Cerebellum (tissue), 4 donors: ENCODE measurements at places on chromosomes 6 and 20. TPM values are rescaled to one million over a fixed set of nuclear protein-coding genes. Genes with fewer than 3 reads are reported as not detected.

DNA sequence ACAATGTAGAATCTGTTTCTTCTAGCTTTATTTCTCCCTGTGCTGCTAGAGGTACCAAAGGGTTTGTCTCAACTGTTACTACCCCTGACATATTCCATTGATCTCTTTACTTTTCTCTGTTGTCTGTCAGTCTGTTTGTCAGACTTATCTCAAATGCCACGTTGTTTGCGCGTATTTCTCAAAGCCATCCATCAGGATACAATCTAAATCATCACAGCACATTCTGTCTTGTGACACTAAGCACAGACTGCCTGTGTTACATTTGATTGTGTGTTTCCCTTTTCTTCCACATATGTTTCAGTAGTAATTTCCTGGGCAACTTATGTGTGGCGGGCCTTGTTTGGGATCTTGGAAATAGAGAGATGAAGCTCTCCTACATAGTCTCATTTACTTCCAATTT lies 30.2 kb upstream of the SERINC3 start:
- no peak for DNase-seq

DNA sequence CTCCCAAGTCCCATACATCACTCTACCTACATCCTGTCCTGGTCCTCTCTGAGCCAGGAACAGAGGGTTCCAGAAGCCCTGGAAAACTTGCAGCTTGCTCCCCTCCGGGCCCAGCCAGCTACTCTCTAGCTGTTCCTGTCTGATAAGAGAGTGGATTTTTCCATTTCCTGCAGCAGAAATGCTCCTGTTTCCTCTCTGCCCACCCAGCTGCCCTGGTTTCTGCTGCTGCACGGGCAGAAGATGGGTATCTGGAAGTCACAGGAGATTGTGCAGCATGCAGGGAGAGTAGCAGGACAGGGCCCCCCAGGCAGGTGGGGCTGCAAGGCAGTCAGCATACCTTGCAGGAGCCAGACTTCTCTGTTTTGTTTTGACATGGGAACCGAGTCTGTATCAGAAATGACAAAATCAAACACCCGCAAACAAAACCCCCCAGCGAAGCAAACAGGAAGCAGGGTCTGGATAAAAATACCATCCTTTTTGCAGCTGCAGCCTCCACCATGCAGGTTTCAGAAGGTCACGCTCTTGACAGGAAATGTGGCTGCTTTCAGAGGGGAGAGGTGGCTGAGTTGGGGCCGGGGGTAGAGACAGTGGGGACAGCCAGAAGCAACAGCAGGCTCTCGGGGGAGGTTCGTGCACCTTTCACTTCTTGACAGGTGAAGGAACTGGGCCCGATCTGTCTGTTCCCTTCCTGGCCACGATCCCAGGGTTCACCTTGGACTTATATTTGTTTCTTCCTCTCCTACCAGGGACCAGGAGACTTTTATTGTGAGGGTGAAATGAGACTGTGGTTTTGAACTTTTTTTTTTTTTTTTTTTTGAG lies 50.8 kb upstream of the FAM83D start:
- no peak for DNase-seq

DNA sequence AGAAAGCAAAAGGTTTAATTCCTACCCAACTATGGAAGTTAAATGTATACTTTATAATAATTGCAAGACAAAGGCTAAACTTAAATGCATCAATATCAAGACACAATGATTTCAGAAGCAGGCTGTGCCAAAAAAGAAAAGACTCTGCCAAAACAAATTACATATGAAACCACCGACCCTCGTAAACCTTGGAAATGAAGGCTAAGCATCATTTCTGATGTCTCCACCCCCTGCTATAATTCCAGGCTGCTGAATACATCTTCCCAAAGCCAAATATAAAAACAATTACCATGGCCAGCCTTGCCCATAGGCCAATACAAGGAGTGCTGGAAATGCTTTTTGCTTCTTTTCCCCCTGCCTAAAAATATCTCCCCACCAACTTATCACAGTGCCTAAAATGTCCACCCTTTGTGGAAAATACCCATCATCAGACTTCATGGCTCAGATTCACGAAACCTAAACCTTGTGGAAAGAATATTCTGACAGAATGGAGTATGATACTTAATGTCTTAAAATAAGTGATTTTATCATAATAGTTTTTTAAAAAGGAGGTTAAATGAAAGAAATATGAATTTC lies 37.4 kb downstream of the RCAN2 start:
- DNase-seq = no peak

DNA sequence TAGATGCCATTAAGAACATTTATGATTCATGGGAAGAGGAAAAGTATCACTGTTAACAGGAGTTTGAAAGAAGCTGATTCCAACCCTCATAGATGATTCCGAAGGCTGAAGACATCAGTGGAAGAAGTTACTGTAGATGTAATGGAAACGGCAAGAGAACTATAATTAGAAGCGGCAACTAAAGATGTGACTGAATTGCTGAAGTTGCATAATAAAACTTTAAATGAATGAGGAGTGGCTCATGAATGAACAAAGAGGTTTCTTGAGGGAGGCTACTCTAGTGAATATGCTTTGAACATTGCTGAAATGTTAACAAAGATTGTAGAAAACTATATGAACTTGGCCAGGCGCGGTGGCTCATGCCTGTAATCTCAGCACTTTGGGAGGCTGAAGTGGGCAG lies 84.1 kb downstream of the PHIP start:
- no peak for DNase-seq

DNA sequence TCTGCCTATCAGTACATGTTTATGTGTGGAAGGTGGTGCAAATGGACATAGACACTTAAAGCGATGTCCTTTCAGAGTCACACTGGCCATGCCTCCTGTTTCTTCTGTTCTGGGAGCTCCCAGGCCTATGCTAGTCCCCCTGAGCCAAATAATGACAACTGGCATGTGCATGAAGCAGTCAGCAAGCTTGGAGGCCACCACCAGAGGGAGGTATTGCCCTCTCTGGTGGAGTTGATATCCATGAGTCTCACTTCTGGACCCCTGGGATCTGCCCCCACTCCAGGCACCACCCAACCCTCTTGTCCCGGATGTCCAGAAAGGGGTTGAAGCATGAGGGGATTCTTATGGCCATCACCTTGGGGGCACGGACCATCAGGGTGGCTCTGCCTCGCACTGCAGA lies 172.2 kb downstream of the AIG1 start:
- DNase-seq = no peak

DNA sequence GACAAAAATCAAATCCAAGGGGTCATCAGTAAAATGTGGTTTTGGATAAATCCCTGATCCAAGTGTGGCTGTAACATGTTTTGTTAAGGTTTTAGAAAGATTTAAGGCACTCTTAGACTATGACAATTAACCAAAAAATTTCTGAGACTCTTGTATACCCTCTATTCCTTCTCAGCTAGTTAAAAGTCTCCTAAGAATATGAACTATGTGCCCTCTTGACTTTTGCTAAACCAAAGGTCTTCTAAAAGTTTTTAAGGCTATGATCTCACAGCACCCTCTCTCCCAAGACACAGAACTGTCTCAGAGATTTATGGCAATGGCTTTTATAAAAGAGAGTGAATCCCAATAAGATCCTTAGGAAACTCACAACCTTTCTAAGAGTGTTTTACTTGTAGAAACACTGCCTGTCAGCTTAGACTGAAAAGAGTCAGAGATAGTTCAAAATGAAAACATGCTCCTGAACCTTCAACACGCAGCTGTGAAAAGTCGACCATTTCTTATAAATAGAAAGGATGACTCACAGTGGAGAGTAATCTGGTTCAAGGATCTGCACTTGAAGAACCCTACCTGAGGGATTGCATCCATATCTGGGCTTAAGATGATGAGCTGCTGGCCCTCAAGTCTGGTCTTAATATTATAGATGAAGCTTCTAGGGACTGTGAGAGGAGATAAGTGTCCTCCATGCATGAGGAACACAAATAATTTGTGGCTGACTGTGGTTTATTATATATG lies 388.4 kb upstream of the GJE1 start:
- no peak for DNase-seq

The STX16 gene
- total RNA-seq = 47.5 TPM

- DNase-seq = no peak
Observed at GRCh38 chr6:67451874-67452273, 1183.2 kb upstream of the ADGRB3 start.

- DNase-seq = no peak
Observed at GRCh38 chr6:24330137-24330732, 27.6 kb downstream of the DCDC2 start.

DNA sequence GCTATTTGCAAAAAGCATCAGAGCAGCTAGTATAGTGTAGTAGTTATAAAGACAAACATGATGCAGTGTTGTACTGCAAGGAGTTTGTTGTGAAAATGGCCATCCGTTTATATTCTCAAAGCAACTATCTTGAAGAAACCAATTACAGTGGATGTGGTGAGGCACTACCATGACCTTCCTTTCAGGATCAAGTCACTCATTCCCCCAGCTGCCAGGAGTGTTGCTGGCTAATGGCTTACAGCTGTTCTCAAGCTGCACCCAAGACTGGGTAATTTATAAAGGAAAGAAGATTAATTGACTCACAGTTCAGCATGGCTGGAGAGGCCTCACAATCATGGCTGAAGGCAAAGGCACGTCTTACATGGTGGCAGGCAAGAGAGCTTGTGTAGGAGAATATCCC lies 29.0 kb downstream of the ADGRF4 start:
- no peak for DNase-seq

GRCh38 chr6:154882107-154882506 lies 113.0 kb upstream of the TIAM2 start:
- no peak for DNase-seq

The SSTR4 gene
- 0.54 TPM for total RNA-seq

DNA sequence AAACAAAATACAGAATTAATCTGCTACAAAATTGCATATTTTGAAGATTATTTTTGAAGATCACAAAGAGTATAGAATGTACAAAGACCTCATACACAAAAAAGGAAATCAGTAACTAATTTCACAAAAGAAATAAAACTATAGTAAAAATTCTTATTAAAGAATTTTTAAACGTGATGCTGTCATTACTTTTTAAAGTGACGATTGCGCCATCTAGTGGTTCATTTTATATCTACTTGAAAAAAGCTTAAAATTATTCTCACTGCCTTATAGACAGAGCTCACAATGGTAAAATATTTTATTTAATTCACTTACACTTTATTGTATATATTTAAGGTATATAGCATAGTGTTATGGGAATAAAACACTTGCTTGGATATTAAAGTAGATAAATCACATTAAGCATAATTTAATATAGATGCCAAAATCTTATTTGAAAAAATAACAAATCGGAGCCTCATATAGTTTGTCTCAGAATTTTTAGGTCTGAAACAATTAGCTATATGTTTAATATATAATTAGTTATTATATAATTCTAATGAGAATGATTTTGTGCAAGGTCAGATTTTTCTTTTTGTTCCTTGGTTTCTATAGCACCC lies 128.8 kb downstream of the PHF3 start:
- no peak for DNase-seq

- no peak for DNase-seq
Observed at GRCh38 chr6:114747995-114748625, 405.3 kb upstream of the HS3ST5 start.

DNA sequence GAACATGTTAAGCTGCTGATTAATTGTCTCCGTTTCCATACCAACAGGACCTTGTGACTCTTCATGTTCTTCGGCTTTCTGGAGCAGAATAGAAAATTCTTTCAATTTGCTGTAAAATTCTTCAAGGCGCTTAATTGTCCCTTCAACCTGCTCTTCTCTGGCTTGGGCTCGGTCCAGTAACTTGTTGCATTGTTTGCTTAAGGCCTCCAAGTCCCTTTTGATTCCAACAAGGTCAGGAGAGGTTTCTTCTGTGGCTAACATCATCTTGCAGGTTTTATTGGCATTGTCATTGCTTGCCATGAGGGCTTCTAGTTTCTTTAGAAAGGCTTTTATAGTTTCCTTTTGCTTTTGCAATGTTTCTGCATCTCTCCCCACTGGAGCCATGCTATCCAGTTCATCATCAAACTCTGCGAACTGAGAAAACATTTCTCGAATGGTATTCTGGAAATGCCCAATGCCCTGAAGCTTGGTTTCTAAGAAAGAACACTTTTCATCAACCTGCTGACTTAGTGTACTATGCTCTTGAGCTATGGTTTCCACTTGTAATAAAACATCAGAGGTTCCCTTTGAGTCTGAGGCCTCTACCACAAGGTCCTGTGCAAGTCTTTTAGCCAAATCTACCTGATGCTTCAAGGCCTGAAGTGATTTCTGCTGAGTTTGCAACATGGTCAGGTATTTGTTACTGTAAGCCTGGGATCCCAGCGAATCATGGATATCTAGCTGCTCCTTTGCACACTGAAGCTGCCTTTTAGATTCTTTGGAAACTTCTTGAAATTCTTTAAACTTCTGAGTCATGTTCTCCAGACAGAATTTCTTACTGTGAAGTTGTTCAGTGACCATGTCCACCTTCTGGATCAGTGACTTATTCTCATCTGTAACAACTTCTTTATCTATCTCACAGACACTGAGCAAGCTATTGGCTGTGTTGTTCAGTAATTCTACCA lies 90.2 kb downstream of the DST start:
- DNase-seq = no peak

The TNF gene
- total RNA-seq = 0.18 TPM

The RAET1E gene
- total RNA-seq = not detected

DNA sequence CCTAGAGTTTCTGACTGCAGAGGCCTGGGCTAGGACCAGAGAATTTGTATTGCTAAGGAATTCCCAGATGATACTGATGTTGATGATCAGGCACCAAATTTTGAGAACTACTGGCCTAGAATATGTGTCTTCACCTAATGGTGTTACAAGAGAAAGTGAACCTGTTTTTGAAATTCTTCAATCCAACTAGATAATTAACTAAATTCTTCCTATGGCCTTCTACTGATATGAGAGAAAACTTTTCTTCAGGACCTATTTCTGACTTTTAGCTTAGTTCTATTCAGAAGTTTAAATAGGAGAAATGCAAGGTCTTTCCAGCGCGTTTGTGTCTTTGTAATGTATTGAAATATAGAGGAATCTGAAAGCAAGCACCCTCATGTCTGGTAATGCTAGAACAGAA lies 7.3 kb downstream of the NKAIN2 start:
- DNase-seq = no peak

DNA sequence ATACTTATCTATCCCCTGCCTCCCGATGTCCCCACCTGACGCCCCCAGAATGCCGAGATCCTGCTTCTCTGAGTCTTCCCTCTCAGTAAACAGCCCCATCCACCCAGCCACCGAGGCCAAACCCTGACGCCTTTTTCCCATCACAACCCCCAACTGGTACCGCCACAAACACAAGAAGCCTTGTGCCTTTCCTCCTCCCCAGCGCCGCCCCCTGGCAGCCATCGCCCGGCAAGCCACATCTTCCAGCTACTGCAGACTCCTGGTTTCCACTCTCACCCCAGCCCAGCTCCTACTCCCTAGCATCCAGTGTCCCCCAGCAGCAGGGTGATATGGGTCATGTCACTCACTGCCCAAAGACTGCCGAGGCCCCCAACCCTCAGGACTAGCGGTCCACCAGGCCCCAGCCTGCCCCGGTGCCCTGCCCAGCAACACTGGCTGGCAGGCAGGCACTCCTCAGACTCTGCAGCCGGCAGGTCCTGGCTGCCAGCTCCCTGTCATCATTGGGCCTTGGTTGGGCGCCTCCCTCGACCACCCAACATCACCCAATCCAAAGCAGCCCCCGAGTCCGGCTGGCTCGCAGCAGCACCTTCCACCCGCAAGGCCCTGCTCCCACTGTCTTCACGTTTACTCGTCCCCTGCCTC lies 11.2 kb downstream of the TCFL5 start:
- no peak for DNase-seq

The HDGFL1 gene
- not detected for total RNA-seq

The CDSN gene
- not detected for total RNA-seq

The ZNF334 gene
- total RNA-seq = 30.8 TPM

- no peak for DNase-seq
Observed at GRCh38 chr6:35192301-35192860, 21.4 kb upstream of the SCUBE3 start.
